NCI-H1105 (cell line): ENCODE measurements at places on chromosomes 1 and 21.

DNA sequence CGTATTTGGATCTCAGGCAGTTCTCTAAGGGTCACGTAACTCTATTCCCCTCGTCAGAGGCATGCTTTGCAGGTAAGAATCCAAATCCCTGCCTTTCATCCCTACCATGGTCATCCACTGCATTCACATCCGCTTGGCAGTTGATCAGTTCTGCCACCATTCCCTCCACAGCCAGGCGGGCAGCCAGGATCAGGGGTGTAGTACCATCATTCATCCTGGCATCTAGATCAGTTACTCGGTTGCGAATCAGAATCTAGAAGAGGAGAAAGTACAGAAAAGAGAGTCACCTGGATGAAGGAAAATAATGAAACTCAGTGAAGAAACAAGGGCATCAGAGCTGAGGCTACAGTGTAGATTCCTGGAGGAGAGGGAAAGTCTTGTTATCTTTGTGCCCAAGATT lies 22.0 kb upstream of the ADAM30 start:
- no peak for DNase-seq

DNA sequence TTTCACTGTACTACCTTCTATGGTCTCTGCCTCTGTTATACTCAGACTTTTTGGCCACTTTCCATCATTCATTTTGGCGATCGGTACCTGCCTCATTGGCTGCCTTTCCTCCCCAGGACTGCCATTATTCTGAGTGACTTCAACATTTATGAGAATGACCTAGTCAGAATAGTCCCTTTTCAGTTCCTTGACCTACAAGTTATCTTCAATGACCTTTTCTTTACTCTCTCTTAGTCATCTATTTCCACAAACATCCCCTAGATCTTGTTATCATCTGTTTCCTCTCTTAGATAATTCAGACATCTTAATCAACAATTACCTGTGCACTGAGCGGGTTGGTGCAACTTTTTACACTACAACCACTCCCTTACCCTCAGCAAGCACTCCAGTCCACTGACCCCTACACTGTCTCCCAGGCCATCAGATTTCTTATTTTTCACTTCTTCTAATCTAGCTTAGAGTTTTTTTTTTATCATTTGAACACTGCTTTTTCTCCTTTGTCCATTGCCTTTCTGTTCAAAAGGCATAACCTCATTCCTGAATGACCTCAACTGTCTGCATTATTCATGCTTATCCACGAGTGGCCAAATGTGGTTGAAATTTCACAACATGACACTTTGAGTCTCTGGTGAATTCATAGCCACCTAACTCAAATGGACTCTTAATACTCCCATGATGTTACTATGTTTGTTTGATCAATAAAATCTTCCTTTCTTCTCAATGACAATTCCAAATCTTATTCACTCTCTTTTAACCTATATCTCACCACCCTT lies 112.7 kb downstream of the HMCN1 start:
- no peak for DNase-seq

GRCh38 chr21:33936301-33937038 lies 20.9 kb upstream of the ATP5PO start:
- no peak for DNase-seq

GRCh38 chr1:153934746-153935145 lies 11.8 kb downstream of the DENND4B start:
- DNase-seq = no peak

- no peak for DNase-seq
Observed at GRCh38 chr1:154419620-154420571, 14.8 kb downstream of the IL6R start.

GRCh38 chr1:200180821-200181220 lies 153.3 kb downstream of the NR5A2 start:
- DNase-seq = no peak

GRCh38 chr1:8903410-8903809 lies 24.9 kb upstream of the ENO1 start:
- DNase-seq = no peak
